T-helper 17 cell (primary cell): ENCODE measurements at places on chromosomes 1 and 21. TPM values are rescaled to one million over a fixed set of nuclear protein-coding genes. Genes with fewer than 3 reads are reported as not detected.
A peak's percentile ranks its signal among the peaks of the same experiment; 100 is the strongest.

Gene GNG12
- not detected for total RNA-seq

Gene FBXO44
- 36.2 TPM for total RNA-seq

Gene COL11A1
- not detected for total RNA-seq

Gene TMPRSS3
- 2.8 TPM for total RNA-seq

Gene PCBP3
- total RNA-seq, result 4.2 TPM

Gene ASAP3
- total RNA-seq, result 6.4 TPM

Gene TRNP1
- total RNA-seq, result 0.22 TPM

Gene SELP
- 35.4 TPM for total RNA-seq

Gene S100A12
- 9.1 TPM for total RNA-seq

GRCh38 chr1:235648954-235649367 is 623 bp downstream of the GNG4 start:
- peak; percentile 49 for DNase-seq

DNA sequence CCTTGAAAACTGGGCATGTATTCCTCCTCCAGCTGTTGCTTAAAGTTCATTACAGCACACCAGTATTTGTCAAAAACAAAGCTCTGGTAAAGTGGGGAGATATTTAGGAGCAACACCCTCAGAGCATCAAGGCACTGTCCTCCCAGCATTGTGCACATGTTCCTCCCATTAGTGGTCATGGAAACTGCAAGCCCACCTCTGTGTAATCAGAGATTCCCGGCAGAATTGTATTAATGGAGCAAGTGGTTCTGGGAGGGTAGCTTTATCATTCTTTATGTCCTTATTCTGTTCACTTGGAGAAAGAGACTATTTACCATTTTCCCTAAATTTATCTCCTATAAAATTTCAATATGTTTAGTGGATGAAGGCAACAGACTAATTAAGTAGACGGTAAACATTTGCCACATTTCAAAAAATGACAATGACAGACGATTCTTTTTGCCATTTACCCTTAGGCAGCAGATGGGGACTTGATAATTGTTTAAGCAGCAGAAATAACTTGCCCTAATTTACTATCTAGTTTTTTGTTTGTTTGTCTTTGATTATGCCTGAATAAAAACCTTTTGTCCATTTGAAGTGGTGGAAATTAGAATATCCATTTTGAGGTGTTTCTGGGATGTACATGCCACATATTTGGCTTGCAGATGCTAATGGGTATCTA is 289.6 kb upstream of the ST6GALNAC5 start:
- no peak for DNase-seq

GRCh38 chr1:59261537-59261936 is 35.4 kb upstream of the FGGY start:
- no peak for DNase-seq

- no peak for DNase-seq
Measured at GRCh38 chr1:2239013-2239370, 10.9 kb downstream of the SKI start.

DNA sequence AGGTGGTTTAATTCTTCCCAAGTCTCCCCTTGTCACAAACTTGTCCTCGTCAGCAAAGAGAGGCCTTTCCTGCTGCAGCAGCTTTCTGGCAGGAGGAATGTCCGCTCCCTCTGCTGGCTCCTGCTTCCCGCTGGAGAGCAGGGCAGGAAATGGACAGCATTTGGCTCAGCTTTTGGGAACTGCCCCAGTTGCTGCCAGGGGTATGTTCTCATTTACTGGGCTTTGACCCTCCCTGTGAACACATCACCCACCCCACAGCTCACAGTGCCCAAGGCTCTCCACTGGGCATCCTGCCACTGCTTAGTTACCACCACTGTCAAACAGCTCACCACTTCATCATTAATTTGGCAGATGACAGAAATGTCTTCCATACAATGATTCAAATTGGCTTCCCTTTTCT is 75.4 kb downstream of the MRPL37 start:
- DNase-seq, result no peak

- DNase-seq, result no peak
Measured at GRCh38 chr1:186662752-186663151, 17.5 kb downstream of the PTGS2 start.

DNA sequence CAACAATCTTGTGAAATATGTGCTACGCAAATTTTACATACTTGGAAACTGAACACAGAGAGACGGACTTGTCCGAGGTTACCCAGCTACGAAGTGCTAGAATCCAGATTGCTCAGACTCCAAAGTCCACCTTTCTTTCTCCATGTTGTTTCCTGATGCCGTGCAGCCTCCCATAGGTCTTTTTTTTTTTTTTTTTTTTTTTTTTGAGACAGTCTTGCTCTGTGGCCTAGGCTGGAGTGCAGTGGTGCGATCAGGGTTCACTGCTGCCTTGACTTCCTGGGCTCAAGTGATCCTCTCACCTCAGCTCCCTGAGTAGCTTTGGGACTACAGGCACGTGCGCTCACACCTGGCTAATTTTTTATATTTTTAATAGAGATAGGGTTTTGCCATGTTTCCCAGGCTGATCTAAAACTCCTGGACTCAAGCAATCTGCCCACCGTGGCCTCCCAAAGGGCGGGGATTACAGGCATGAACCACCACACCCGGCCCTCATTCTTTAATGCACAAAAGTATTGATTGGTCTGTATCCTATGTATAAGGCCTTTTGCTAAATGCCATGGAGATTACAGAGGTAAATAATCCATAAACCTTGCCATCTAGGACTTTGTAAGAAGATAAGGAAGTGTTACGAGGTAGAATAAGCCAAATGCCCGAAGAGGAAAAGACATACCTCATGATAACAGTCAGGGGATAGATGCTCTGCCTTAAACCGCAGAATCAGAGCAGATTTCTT is 92.8 kb downstream of the C1orf21 start:
- no peak for DNase-seq

DNA sequence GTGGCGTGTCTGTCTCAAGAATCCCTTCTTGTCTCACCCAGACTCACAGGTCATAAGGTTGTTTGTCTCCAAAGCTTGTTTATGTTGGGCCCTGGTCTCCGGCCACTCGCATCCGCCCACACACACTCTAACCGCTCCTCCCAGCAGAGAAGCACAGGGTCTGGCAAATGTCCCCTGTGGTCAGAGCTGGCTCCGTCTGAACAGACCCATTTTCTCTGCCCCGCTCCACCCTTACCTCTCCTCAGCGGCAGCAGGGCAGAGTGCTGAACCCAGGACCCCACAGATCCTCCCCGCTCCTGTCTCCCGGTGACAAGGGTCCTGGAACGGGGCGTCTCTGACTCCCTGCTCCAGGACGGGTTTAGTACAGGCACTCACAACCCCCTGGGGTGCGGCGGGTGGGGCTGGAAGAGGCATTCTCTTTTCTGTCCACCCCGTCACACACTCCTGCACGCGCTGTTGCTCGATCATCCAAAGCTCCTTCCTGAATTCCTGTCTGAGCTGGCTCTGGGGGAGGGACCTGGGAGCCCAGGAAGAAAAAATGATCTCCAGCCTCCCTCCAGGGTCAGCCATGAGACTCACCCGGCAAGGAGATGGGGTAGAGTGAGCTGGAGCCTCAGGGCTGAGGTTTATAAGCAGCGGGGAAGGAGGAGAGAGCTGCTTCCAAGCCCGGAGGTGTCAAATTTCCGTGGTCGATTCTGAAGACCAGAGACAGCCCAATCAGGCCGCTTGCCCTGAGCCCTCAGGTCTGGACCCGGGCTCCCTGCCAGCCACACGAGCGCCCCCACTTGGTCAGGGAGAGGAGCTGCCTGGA is at the start of gene S100A13:
Gene S100A13 (minus strand): TSS at position 602 of the 811 bp plus-strand sequence. CDS start 1,033 bp downstream, outside the sequence.
- DNase-seq, result no peak

DNA sequence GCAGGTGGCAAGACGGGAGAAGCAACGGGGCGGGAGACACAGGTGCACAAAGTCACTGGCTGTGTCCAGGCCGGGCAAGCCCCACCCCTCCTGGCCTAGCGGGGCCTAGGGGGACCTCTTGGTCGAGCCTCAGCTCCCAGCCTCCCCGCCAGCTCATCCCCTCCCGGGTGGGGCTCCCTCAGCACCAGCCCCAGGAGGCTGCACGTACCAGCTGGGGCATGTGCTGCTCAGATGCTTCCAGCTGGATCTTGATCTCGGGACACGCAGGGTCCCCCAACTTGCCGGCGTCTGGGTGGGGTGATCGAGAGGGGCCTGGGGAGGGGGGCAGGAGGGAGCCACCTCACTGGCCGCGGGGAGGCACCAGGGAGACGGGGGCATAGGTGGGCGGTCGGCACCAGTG is 71.4 kb downstream of the RAP1GAP start:
- DNase-seq, result no peak

GRCh38 chr1:205962821-205963221 is 19.6 kb upstream of the SLC26A9 start:
- DNase-seq, result no peak

DNA sequence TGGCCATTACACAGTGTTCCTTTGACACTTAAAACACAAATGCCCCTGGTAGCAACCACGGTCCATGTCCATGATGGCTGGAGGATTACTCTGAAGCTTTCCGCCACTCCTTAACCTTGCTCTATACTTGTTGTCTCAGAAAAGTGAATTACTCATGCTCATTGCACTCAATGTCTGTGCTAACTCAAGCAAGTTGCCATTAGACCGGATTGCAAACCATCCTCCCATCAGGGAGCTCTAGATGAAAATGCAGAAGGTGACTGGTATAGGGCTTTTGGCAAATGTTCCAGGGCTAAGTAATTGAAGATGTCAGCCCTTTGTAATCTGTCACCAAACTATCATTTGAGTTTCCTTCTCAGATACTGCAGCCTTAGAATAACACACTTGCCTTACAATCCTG is 1288.3 kb upstream of the B3GALT2 start:
- DNase-seq, result no peak

DNA sequence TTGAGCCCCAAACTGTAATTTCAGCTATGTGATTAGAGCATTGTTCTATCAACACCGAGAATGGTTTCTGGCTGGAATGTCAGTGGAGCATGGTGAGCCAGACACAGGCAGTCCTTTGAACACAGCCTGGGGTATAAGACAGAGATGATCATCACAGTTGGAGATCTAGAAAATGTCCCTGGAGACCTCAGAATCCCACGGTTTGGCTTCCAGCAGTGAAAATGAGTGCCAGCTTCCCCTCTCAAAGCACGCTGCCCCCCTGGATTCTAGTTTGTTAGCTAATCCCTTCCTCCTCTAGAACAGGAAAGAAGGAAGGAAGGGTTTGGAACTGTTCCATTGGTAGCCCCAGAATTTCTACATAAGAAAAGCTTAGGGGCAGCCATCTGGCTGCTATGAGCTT is 59.9 kb upstream of the JAK1 start:
- DNase-seq, result no peak

GRCh38 chr1:58439946-58440345 is 106.6 kb downstream of the OMA1 start:
- DNase-seq, result no peak

GRCh38 chr1:201386208-201386607 is 8.7 kb upstream of the TNNT2 start:
- DNase-seq, result no peak

- DNase-seq, result no peak
Measured at GRCh38 chr1:155242805-155243358, 12.4 kb downstream of the ENTREP3 start.

- DNase-seq, result no peak
Measured at GRCh38 chr1:119713039-119713748, 1.5 kb downstream of the PHGDH start.

- DNase-seq, result no peak
Measured at GRCh38 chr1:246427611-246428010, 79.5 kb downstream of the SMYD3 start.
